ENCODE measurements at places on chromosomes 7 and 10.

DNA sequence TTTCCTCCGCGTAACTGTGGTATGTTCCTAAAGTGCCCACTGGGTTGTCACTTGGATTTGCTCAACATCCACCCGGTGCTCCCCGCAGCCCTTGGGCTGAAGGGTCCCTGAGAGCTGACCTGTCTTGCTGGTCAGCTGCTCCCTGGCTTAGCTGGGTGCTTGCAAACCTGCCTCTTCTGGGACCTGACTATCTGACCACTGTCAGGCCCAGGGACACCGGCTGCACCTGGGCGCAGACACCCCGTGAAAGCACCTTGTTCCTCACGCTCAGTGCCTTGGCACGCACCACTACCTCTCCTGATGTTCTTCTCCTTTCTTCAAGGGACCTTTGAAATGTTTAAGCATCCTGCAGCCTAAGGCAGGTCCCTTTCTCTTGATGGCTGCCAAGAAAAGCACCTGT lies 26.6 kb upstream of the LARP4B start:
- DNase-seq, result no peak

DNA sequence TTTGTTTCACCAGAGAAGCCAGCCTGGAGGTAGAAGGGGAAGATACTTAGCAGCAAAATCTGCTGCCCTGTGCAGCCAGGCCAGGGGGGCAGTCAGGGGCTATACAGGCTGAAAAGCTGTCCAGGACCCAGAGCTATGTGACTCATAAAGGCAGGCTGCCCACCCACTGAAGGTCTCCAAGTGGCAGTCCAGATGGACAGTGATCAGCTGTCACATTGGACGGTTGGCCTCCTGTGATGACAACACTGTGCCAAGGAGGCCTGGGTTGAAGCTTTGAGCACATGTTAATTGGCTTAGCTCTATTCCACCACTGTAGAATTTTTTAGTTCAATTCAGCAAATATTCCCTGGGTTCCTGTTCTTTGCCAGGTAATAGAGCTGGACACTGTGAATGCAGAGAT lies 577.3 kb upstream of the GALNT17 start:
- no peak for DNase-seq

DNA sequence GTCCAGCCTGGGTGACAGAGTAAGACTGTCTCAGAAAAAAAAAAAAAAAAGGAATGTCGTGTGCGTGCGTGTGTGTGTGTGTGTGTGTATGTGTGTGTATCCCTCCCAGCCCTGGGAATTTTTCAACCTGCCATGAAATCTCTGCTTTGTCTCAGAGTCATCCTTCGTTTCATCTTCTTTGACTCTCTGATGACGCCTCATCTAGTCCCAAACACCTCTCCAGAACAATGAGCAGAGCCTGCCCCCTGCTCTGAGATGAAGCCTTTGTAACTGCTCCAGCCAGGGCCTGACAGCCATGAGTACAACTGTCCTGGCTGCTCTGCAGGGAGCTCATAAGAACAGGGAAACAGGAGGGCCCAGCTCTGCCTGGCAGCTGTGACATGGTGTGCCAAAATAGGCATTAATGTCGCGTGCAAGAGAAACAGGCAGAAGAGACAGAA lies 149.5 kb downstream of the FAM107B start:
- DNase-seq, result no peak

DNA sequence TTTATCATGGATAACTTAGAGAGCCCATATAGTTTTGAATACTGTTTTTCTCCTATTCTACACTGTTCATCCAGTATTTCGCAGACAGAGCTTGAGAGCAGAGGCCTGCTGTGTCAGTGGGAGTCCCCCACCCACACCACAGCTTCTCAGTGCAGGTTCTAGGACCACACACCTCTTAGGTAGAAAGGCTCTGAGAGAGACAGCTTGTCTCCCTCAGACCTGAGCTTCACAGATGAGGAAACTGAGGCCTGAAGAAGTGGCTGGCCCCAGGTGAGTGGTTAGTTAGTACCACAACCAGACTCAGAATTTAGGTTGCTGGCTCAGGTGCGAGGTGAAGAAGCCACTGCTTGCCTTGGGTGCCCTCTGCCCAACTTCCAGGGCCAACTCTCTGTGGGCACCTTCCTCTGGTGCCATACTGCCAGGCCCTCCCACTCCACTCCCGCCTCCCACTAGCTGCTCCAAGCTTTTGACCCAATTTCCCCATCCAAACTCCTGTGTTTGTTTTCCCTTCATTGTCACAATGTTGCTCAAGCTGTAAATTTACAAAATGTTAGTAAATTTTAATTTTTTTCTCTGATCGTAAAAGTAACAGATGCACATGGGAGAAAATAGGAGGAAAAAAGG lies 7.6 kb upstream of the HILPDA start:
- DNase-seq, result no peak

DNA sequence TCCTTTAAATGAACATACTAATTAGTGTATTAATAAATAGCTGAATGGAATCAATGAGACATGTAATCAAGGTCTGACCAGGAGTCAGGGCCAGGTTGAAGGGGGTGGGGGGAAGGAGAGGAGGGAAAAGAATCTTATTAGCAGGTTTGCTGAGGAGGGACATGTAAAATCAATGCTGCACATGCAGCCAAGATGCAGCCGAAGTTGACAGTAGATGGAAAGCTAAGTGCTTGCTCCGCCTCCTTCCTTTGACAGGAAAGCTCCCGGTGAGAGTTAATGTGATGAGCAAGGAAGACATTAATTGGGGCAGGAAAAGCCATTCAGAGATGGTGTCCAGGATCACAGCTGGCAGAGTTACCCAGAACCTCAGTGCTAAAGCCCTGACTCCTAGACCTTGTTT lies 24.4 kb downstream of the PLXNA4 start:
- DNase-seq, result no peak

DNA sequence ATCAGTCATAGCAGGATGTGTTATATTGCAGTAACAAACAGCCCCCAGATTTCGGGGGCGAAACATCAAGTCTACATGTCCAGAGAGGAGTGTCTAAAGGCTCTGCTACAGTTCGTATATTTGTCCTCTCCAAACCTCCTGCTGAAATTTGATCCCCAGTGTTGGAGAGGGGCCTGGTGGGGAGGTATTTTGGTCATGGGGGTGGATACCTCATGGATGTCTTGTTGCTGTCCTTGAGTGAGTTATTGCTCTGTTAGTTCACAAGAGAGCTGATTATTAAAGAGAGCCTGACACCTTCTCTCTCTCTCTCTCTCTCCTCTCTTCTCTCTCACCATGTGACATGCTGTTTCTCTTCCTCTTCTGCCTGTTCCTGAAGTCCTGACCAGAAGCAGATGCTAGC lies 343.7 kb downstream of the TCERG1L start:
- no peak for DNase-seq

- DNase-seq, result no peak
Observed at GRCh38 chr7:117163101-117163500, 159.8 kb downstream of the WNT2 start.

DNA sequence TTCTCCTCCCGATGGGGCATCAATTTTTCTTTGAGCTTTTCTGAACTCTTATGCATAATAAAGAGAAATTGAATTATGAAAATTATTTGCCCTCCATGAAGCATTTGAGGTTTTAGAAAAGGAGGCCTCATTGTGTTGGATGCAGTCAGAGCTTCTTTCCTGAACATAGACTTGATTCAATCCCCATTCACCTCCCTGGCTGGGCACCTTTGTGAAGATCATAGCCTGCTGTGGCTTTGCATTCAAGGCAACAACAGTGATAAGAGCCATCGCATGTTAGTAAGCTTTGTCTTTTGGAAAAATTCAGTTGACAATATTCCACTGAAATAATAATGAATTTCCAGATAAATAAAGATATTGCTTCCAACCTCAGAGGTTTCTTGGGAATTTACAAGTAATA lies 87.1 kb downstream of the TRIL start:
- no peak for DNase-seq

DNA sequence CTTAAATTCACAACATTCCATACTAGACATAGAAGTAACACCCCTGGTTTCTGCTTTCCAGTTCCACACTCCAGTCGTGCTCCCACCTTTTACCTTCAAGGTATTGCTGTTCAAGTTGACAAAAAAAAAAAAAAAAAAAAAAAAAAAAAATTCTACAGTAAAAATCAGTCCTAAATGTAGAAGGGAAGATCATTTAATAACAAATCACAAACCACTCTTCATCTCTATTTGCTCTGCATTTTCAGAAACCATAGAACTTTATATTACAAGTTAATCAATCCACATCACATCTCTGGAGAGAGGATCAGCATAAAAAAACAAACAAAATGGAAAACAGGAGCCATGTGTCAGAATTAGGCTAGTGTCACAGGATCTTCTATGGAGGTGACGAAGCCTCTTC lies 206.3 kb upstream of the KLF14 start:
- no peak for DNase-seq

All from T-helper 9 cell (primary cell).